ENCODE measurements at places on chromosomes 11 and 22.
A peak's percentile ranks its signal among the peaks of the same experiment; 100 is the strongest.

DNA sequence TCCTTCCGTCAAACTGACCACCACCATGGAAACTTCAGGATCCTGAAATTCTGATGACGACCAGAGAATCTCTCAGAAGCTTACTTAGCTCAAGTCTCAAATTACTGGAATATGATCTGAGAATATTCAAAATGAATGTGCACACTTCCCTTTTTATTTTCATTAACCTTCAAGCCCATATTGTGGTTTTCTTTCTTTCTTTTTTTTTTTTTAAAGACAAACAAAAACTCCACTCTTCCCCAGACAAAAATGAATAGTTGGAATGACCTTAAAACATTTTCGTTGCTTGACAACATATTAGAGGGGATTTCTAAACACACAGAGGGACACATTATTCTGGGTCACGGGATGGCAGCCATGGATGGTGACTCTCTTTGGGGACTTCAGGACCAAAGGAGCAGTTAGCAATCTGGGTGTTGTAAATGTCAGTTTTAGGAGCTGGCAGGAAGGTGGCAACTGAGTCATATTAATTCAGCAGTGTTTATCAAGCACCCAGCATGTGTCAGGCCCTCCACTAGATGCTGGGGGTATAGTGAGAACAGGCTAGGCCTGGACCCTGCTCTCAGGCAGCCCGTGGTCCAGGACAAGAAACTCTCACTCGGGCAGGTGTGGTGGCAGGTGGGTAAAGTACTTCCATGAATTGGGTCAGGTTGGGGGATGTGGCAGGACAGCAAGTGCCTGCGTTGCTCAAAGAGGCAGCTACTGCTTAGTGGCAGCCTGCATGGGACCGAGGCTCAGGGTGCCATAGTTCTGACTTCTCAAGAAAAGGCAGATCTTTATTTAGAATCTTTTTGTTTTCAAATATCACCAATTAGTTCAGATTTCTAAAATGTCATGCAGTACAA, 126.1 kb downstream of the HIPK3 start:
- no peak for DNase-seq

DNA sequence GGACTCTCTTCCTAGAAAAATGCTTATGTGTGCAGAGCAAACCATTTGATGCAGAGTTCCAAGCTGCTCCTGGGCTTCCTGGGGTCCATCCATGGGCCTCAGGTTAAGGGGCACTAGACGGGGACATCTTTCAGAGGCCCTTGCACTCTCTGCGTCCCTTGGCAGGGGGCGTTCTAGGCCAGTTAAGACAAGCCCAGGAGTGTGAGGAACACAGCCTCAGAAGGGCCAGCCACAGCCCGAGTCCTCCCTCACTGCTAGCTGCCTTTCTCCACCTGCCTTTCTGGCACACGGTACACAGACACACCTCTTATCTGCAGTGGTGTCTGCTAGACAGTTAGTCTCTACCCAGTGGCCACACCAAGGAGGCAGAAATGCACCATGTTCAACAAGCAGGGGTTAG, 18.0 kb upstream of the BID start:
- no peak for DNase-seq

DNA sequence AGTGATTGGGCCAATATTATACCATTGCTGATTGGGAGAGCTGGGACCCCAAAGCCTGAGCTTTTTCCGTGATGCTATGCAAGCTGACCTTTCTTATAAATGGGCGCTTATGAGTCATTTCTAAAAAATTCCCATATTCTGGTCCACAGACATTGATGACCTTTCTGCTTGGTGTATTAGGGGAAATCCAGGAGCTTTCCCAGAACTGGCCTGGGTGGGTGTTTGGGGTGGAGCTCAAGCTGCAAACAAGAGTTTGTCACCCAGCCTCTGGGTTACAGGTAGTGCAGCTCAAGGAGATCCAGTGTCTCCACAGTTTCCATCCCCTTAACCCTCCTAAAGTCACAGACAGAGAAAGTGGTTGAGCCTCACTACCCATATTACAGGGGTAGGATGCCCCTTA, 67.7 kb downstream of the CCDC81 start:
- no peak for DNase-seq

GRCh38 chr22:50250555-50251476, at the start of gene HDAC10:
HDAC10 (minus strand) TSS chr22:50251265; CDS start chr22:50251032, 233 bp downstream.
- DNase-seq = peak; percentile 86

- no peak for DNase-seq
Observed at GRCh38 chr11:80593648-80594374, 1153.0 kb upstream of the TENM4 start.

- no peak for DNase-seq
Observed at GRCh38 chr22:35353318-35353717, 27.6 kb upstream of the HMOX1 start.

- DNase-seq = no peak
Observed at GRCh38 chr11:29353833-29354232, 663.0 kb downstream of the KCNA4 start.

DNA sequence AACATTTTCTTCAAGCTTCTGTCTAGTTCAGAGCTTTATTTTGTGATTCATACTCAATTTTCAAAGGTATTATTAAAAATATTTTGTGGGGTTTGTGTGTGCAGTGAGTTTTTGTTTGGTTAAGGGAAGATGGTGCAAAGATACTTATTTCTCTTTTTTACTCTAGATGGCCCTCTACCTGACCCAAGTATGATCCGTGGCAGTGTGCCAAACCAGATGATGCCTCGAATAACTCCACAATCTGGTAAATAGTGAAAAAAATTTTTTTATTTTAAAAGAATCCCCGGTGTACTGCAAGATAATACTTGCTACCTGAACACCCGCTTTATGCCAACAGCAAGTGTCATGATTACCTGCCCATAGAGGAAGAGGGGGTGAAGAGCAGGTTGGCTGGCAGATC, 54.2 kb downstream of the EP300 start:
- DNase-seq = no peak

- DNase-seq = no peak
Observed at GRCh38 chr22:42976217-42976933, 38.6 kb downstream of the PACSIN2 start.
